ENCODE measurements at places on chromosomes 11 and 22.
A peak's percentile ranks its signal among the peaks of the same experiment; 100 is the strongest.

- no peak for DNase-seq
Observed at GRCh38 chr11:115695677-115696364, 191.6 kb upstream of the CADM1 start.

GRCh38 chr11:61994981-61995380 is 27.5 kb upstream of the FTH1 start:
- DNase-seq: no peak

DNA sequence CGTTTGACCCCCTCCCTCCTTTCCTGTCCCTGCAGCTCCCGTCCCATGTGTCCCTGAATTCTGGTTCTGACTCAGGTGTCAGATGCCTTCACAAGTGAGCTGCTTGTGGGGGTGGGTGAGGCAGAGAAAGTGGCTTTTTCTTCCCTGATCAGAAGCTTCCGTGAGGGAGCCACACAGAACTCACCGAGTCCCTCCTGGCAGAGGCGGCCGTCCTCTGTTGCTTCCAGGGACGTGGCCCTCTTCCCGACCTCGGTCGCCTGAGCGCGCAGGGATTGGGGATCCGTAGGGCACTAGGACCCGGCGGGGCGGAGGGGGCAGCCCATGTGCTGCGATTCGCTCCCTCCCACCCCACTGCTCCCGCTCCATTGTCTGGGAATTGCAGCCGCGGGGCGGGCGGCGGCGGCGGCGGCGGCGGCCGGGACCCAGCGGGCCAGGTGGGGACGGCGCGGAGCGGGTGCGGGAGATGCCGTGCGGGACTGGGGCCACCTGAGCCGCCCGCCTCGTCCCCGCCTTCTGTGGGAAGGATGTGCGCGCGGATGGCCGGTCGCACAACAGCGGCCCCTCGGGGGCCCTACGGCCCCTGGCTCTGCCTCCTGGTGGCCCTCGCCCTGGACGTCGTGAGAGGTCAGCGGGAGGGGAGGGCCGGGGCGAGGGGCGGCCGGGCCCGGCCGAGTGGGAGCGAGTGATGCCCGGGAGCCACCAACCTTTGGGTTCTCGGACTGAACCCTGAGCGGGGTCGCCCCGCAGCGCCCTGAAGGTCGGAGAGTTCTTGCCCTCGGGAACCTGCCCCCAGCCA is at the start of gene TMEM132A:
TMEM132A (plus strand) TSS at position 351 of the 796 bp plus-strand sequence; CDS start at position 525, 174 bp downstream.
- peak; percentile 66 for DNase-seq

GRCh38 chr11:79087238-79087960 is 353.4 kb downstream of the TENM4 start:
- DNase-seq: no peak

DNA sequence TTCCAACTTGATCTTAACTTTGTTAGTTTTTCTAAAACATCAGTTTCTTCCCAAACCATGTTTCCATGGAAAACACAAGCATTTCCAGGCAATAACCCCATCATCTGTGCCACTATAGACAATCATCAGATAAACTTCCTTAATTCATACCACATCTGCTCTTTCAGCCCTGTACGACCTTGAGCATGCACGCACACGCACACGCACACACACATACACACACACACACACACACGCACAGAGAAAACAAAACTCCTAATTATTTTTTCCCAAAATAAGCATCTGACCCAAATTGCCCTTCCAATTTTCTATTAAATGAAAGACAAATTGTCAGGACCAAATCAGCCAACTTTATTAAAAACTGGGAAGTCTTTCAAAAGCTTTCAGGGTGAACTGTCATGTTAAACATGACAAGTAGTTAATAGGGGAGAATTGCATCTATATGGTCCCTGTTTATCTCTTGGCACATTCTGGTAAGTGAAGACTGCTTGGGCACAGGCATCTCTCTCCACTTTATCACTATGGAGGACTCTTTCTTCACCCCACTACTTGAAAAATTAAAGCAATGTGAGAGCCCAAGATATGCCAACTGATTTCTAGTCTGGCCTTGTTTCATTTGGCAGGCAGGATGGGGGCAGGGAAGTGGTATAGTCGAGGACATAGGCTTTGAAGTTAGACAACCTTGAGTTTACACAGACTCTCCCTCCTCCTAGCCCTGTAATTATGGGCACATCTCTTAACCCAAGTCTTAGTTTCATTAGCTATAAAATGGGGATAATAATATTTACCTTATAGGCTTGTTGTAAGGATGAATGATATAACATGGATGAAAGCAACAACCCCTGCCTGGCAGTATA is 15.1 kb downstream of the ADM start:
- DNase-seq: no peak

- no peak for DNase-seq
Observed at GRCh38 chr11:44348114-44348513, 38.2 kb upstream of the ALX4 start.

DNA sequence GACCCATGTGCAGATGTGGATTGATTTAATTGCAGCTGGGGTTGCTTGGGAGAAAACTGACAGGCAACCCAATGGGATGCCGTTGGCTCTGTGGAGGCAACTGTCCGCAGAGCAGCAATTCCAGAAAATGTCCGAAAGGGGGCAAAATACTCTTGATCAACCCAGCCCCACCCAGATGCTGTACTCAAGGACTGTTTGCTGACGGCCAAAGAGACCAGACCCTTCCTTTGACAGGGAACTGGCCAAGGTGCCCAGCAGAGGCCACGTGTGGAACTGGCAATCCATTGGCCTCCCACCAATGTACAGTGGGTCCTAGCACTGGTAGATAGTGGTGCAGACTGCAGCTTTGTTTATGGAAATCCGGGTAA is 29.7 kb upstream of the KCNA4 start:
- DNase-seq: no peak

DNA sequence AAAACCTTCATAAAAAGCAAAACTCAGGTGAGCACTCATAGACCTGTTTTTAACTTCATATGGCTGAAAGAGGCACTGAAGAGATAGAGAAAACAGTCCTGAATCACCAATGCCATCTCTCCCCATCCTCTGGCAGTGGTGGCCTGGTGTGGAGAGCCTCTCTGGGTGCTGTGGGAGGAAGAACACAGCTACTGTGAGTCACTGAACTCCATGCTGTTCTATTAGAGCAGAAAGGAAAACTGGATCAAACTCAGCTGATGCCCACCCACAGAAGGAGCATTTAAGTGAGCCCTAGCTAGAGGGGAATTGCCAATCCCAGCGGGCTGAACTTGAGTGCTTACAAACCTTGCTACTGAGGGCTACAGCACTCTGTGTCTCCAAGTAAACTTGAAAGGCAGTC is 115.3 kb upstream of the SESN3 start:
- no peak for DNase-seq

GRCh38 chr11:59025097-59025496 is 61.0 kb upstream of the GLYATL1B start:
- DNase-seq: peak; percentile 93

DNA sequence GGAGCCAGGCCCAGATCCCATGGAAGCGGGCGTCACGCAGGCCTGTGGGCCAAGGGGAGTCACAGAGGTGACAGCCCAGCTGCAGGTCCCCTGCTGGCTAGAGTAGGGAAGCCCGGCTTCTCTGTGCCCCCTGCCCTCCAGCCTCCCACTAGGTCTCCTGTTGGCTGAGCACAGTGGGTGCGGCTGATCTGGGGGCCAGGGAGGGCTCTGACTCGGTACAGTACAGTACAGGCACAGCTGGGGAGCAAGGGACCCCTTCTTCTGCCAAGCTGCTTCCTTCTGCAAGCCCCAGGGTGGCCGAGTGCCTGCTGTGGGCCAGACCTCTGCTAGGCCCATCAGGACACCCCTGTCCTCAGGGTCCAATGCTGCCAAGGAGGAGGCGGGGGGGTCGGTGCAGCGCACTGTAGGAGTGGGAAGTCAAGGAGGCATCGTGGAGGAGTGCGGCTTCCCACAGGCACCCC is 10.1 kb downstream of the SUSD2 start:
- no peak for DNase-seq

- DNase-seq: peak; percentile 26
Observed at GRCh38 chr11:66022401-66023185, 3.7 kb downstream of the CATSPER1 start.

GRCh38 chr11:16216831-16217230 is 139.5 kb downstream of the SOX6 start:
- DNase-seq: no peak

GRCh38 chr11:130909650-130910049 is 6.6 kb downstream of the SNX19 start:
- no peak for DNase-seq

DNA sequence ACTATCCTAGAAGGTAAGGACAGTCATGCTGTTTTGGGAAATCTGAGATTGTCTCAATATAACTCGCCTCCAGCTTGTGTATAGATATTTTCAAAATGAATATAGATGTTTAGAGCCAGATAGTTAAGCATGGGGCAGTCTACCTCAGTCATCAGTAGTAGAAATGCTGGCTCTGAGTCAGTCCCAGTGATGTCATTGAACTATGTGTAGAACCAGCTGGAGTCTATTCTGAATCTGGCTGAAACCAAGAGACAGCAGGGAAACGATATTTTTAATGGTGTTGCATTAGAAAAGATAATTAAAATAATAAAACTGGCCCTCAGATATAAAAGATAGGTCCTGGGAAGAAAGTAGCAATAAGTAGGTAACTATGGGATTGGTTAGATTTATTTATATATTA is 25.9 kb downstream of the PIWIL4 start:
- no peak for DNase-seq

GRCh38 chr22:49502126-49502826 is 325.4 kb downstream of the BRD1 start:
- DNase-seq: no peak

DNA sequence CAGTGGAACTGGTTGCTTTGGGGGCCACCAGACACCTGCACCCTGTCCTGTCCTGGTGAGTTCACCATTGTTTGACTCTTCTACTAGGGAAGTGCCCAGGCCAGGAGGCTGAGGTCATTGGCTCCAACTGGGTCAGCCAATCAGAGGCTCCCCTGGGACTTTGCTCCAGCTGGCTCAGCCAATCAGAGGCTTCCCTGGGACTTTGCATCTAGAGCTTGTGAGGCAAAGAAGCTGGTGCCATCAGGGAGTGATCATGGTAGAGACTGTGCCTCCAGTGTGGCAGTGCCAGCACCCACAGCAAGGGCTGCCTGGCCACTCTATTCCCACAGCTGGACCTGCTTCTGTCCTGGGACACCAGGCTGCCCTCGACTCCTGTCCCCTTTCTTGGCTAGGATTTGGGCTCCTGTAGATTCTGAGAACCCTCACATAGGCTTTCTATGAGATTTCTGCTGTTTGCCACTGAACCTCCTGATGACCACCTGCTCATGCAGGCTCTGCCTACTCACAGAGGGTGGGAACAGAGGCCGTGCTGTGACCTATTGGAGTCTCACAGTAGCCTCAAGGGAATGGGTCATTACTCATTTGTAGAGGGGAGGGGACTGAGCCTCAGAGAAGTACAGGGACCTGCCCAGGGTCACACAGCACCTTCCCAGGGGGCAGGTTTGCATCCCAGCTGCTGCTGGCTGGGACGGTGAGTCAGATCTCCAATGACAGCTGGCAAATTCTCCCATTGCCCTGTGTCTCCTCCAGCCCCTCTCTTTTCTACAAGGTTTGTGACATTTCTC is 59.2 kb upstream of the SHISAL1 start:
- no peak for DNase-seq

- no peak for DNase-seq
Observed at GRCh38 chr22:36293606-36294292, 40.8 kb downstream of the APOL1 start.

- no peak for DNase-seq
Observed at GRCh38 chr11:16921019-16921418, 93.2 kb downstream of the PLEKHA7 start.

GRCh38 chr11:1458340-1459218 is 28.0 kb downstream of the MOB2 start:
- peak; percentile 58 for DNase-seq

DNA sequence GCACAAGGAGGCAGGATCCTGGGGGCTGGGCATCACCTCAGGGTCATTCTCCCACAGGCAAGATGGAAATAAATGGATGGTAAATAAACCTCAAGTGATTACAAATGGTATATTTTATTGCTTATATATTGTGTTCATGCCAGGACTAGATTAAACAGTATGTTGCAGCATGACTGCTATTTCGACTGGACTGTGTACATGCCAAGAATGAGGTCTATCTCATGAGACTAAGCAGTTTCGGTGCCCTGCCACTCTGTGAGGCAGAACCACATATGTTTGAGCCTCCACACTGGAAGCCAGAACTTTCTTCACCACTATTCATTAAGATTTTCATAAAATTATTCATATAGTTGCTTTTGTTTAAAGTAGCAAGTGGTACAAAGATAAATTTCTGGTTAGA is 140.2 kb downstream of the DDX10 start:
- no peak for DNase-seq

GRCh38 chr22:22198751-22199150 is 45.8 kb upstream of the VPREB1 start:
- no peak for DNase-seq

DNA sequence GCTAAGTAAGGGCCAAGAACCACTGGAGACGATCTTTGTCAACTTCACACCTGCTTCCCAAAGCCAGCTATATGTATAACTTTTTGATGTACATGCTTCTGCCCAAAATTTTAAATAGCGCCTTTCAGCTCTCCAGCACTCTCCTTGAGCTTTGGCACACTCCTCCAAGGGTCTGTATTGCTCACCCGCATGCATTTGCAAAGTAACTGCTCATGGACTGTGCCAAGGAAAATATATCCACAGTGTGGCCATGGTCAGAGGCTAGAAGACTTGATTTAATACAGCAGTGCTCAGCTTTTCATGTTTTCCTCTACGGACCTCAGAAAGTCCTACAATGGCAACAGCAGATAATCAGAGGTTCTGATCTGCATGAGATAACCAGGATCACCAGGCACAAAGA is 550.1 kb downstream of the SOX6 start:
- DNase-seq: no peak

- no peak for DNase-seq
Observed at GRCh38 chr11:113779496-113779895, at the start of gene CLDN25. TSS of gene CLDN25 (plus strand) at chr11:113779796. CDS start at chr11:113779796, 0 bp downstream.

GRCh38 chr22:19051381-19052072 is 70.7 kb downstream of the DGCR2 start:
- no peak for DNase-seq

DNA sequence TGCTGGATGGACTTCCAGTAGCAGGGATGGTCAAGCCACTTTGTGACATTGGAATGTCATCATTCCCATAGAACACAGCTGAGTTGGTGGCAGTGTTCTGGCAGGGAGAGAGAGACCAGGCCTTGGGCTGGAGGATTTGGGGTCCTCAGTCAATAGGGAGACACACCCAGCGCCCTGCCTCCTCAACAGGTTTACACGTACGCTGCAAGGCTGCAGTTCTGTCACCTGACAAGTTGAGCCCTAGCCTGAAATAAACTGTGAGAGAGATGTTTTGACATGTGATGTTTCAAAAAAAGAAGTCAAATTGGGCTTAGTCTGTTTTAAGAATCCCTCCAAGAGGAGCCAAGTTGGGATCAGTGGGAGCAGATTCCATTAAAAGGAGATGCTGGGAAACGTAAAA is 42.9 kb upstream of the CRYBB3 start:
- DNase-seq: no peak

Data from NCI-H2029 treated with DMSO at 0.1 percent for 48 hours (cell line).